ENCODE measurements at places on chromosomes 3 and 15.

DNA sequence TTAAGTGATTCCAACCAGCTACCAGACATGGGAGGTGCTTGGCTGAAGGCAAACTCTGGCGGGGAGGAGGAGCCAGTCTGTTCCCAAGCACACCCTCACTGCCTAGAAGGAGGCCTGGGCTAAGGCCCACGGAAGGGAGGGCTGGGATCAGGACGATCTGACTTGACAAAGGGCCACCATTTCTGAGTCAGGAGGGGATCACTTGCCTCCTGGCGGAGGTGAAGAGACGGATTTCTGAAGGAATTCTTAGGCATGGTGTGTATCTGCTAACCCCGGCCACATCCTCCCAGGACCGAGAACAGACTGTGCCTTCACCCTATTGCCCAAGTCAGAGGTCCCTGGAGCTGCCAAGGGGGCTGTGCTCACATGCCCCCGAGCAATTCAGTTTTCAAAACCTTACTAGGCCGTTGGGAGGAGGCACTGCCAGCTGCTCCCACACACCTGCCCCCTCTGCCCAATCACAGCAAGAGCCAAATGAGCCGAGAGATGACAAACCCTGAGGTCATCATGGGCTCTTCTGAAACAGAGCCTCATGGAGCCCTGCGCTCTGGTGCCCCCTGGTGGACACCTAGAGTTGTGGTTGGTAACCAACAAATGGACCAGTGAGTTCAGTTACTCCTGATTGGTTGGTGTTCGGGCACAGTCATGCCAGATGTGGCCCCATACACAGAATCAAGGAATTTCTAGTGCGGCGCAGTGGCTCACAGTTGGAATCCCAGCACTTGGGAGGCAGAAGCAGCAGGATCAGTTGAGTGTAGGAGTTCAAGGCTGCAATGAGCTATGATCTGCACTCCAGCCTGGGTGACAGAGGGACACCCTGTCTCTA lies 6.5 kb upstream of the TNK2 start:
- H3K27me3 ChIP-seq: no peaks in the 10 kb centered on the region
- no peaks in the 10 kb centered on the region for H3K36me3 ChIP-seq
- no peak overlapping the region for H3K27ac ChIP-seq
- DNase-seq: peak; percentile 92
- peaks cover 17% of the 10 kb centered on the region for H3K4me1 ChIP-seq

GRCh38 chr15:93981706-93982105 lies 249.7 kb upstream of the MCTP2 start:
- H3K36me3 ChIP-seq: no peaks in the 10 kb centered on the region
- H3K27me3 ChIP-seq: no peaks in the 10 kb centered on the region
- no peak overlapping the region for H3K4me3 ChIP-seq
- no peak for DNase-seq
- H3K4me1 ChIP-seq: peaks cover 4% of the 10 kb centered on the region

DNA sequence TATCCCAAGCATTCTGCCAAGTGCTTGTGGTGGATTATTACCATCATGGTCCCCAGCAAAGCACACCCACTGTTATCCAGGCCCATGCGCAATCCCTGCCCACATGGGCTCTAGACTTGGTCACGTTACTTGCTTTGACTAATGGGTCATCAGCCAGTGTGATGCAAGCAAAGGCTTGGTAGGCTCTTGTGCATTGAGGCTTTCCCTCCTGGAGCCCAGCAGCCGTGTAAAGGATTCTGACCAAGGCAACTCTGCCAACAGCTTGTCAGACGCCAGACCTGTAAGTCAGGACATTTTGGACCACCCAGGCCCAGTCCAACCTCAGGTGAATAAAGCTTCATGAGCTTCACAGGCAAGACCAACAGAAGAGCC lies 93.9 kb downstream of the ABHD5 start:
- H3K4me1 ChIP-seq: no peaks in the 10 kb centered on the region
- no peak overlapping the region for H3K27ac ChIP-seq
- no peak for DNase-seq
- H3K27me3 ChIP-seq: no peaks in the 10 kb centered on the region
- no peaks in the 10 kb centered on the region for H3K36me3 ChIP-seq
- no peak overlapping the region for H3K4me3 ChIP-seq

DNA sequence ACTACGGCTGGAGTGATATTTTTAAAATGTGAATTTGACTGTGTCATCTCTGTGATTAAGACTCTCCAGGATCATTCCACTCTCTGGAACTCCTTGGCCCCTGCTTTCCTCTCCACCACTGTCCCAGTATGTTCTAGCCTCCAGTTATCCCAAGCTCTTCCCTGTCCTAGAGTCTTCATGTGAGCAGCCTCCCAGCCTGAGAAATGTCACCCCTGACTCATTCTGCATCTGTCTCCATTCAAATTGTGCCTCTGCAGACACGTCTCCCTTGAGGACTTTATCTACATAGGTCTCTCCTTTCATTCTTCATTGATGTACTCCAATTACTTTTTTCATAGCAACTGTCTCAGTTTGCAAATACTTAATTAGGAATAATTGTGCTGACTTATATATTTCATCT lies 317.7 kb upstream of the ADAMTS9 start:
- H3K27me3 ChIP-seq: no peaks in the 10 kb centered on the region
- H3K4me1 ChIP-seq: no peaks in the 10 kb centered on the region

DNA sequence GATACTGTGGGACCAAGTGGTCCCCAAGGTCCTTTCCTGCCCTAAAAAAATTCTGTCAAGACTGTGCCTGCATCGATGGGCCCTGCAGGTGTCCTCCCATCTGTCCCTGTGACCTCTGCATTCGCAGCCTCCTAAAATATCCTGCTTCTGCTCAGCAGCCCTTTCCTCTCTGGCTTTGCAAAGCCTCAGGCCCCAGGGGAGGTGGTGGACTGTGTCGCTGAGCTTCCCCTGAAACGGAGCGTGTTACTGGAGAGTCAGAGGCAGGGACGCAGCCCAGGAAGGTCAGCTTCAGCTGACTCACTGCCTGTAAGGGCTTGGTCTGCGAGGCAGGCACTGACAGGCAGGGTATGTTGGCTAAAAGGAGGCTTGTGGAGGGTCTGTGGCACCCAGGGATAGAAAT lies 110.0 kb downstream of the RAB11A start:
- peaks cover 5% of the 10 kb centered on the region for H3K4me1 ChIP-seq
- H3K27me3 ChIP-seq: peaks cover 11% of the 10 kb centered on the region
- H3K4me3 ChIP-seq: no peak overlapping the region

DNA sequence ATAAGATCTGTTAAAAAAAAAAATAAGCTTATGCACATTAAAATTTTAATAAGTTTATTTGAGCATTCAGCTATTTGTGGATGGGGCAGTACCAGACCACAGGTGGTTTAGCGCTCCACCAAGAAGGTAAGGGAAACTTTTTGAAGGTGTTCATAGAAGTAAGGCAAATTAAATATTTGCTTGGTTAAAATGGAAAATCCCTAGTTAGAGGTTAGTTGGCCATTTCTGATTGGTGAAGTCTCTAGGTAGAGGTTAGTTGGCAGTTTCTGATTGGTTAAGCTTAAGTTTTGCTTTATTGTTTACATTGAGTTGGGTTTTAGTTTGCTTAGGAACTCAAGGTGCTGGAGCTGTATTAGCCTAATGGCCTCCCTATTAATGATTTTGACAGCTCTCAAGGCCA lies 30.7 kb downstream of the SCN11A start:
- DNase-seq: no peak
- no peaks in the 10 kb centered on the region for H3K27me3 ChIP-seq
- no peaks in the 10 kb centered on the region for H3K36me3 ChIP-seq
- no peak overlapping the region for H3K4me3 ChIP-seq
- H3K27ac ChIP-seq: no peak overlapping the region
